ENCODE measurements at places on chromosomes 1 and 21.
A peak's percentile ranks its signal among the peaks of the same experiment; 100 is the strongest.

GRCh38 chr1:160862203-160863060 is at the start of gene CD244:
Gene CD244 (minus strand): TSS chr1:160862887. CDS start chr1:160862677, 210 bp downstream.
- DNase-seq = peak; percentile 61

DNA sequence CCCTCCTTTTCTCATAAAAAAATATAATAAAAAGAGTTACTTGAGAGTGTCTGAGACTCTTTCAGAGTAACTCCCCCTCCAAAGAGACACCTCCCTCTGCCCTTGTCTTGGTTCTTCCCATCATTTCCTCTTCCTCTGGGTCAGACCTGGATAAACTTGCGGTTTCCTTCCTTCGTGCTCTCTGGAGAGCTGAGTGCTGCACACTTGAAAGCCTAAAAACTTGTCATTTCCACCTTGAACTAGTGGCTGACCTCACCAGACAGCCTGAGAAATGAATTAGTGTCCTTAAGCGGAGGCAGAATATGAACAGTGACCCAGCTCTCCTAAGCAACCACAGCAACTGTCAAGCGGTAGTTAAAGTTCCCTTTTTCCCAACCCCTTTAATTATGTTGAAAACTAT is 88.4 kb upstream of the PROX1 start:
- DNase-seq = no peak

GRCh38 chr1:240559781-240560180 is 52.2 kb downstream of the GREM2 start:
- no peak for DNase-seq

DNA sequence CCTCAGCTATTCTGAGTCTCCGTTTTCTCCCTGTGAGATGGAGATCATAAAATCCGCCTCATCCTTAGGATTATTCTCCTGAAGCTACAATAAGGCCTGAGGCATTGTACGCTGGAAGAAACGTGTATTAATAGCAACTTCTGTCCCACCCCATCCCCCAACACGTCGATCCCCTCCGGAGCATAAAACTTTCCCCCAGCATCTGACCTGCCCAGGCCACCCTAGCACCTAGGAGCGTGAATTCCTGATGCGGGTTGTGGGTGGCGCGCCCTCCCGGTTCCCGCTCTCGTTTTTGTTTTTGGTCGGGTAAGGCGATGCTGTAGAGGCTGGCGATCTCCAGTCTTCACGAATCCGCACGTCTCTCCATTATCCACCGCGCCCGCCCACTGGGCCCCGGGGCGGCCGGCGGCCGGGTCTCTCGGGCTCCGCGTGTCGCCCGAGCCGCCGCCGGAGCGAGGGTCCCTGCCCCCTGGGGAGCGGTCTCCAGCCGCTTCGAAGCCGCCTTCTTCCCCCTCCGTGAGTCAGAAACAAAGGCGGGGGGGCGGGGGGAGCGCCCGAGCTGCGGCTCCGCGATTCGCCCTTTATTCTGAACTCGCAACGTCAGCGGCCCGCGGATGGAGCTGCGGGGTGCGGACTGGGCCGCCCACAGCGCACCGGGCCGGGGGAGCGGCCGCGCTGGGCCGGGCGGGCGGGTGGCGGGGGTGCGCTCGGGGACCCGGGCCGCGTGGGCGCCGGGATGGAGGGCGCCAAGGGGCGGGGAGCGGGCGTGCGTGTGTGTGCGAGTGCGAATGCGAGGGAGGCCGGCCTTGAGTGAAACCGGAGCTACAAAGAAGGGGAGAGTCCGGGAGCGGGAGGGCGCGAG is at the start of gene PLEKHO1:
TSS of gene PLEKHO1 (plus strand) at position 646 of the 862 bp plus-strand sequence. CDS start 342 bp downstream, outside the sequence.
- peak; percentile 75 for DNase-seq

DNA sequence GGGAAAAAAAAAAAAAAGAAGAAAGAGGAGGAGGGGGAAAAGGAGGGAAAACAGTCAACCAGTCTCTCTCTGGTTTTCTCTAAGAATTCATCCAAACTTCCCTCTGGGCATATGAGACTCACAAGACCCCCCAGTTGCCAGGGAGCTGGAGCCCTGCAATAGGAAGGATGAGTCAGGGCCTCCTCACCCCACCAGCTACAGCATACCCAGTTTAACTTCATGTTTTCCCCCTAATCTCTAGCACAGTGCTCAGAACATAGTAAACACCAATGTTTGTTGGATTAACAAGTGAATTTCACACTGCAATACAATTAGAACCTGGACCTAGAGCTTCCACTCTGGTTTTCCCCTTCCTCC is 7.8 kb downstream of the F11R start:
- no peak for DNase-seq

- DNase-seq = no peak
Observed at GRCh38 chr1:15152318-15153183, 996 bp upstream of the TMEM51 start.

DNA sequence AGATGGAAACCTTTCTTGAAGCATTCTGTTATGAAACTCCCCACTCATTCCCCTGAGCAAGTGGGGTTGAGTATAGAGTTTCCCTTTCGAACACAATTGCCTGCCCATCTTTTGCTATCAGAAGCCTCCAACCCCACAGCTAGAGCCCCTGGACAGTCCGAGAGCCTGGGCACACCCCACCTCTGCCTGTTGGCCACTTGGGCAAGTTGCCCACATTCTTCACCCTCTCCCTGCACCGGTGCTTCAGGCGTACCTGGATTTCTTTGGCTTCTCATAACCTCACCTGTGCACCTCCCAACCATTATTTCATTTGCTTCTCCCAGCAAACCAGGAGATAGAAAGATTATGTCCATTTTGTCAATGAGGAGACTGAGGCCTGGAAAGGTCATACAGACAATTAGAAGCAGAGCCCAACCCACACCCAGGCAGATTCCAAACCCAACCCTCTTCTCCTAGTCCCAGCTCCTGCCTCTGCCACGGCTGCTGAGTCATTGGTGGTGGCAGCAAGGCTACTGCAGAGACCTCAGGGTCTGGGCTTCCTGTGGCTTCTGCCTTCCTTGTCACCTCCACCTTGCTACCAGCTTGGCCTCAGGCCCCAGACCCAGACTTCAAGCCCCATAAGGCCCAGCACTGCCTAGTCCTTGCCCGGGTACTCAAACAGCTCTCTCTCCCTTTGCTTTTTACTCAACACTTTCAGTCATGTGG is 118.7 kb upstream of the ZBTB40 start:
- DNase-seq = no peak

GRCh38 chr1:172679000-172679772 is 20.3 kb downstream of the FASLG start:
- DNase-seq = no peak

DNA sequence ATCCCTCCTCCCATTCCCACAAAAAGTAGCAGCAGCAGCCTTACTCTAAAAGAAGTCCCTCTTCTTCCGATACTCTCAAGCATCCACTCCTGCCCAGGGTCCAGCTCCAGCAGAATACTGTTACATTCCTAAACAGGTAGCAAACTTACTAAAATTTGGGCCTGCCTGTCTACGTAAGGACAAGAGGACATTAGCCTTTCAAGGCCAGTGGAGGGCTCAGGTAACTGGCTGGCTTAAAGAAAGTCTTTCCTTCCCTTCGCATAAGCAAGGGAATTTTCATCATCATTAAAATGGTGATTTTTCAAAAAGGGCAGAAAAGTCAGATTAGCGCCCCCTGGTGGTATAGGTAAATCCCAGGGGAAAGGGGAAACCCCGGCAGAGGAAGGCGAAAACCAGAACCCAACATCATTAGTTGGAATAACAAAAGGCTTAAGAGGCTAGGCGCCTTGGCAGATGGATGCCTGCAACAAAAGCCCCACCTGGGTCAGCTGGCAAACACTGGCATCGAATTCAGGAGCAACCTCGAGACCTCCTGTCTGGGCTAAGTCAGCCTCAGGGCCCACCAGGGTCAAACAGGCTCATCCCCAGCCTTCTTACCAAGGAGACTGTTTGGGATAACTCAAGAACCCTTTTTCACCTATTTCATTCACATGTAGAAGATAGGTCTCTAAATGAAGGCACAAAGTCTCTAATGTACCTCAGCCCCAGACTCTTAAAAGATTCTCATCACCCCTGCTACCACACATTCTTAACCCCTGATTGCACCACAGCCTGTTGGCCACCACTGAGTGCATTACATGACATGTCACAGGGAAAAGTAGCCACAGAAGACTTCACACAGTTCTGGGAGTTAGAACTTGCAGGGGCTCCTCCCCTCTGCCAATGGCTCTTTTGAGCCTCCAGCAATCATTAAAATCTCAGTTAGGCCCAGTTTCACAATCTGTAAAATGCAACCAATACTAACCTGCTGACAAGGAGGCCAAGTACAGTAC is 36.7 kb downstream of the ERI3 start:
- DNase-seq = peak; percentile 20

- no peak for DNase-seq
Observed at GRCh38 chr1:22508329-22508728, 55.0 kb upstream of the EPHA8 start.

DNA sequence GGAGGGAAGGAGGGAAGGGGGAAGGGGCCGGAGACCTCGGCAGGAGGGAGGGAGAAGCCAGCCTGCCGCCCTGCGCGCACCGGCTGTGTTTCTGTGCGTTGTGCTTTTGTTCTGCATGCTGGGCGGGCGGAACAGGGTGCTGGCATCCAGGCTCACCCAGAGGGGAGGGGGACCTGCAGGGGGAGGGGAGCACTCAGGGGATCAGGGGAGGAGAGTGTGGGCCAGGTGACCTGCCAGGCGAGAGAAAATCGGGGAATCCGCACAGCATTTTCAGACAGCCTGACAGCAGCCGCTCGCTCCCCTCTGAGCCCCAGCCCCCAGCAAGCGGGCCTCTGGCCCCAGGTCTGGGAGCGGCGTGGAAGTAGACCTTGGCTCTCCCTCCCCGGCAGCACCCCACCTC is 54.7 kb downstream of the RIPK4 start:
- no peak for DNase-seq

DNA sequence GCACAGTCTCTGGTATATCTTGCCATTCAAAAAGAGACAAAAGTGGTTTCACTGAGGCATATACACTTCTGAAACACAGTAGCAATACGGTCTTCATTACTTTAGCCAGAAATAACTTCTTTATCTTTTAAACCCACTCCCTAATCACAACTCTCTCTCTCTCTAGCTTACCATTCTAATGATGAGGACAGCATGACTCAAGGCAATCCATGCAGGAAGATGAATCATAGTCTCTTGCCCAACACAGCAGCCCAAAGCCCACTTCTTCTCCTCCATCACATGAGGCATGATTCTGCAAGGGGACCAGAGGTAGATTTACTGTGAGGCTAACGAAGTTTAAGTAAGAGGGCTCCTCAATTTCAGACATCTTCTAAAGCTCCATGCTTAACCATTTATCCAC is 285.0 kb upstream of the NR5A2 start:
- DNase-seq = no peak

GRCh38 chr1:240998024-240998423 is 359.0 kb downstream of the RGS7 start:
- DNase-seq = no peak

GRCh38 chr1:53731779-53732305 is 7.1 kb downstream of the GLIS1 start:
- DNase-seq = no peak

DNA sequence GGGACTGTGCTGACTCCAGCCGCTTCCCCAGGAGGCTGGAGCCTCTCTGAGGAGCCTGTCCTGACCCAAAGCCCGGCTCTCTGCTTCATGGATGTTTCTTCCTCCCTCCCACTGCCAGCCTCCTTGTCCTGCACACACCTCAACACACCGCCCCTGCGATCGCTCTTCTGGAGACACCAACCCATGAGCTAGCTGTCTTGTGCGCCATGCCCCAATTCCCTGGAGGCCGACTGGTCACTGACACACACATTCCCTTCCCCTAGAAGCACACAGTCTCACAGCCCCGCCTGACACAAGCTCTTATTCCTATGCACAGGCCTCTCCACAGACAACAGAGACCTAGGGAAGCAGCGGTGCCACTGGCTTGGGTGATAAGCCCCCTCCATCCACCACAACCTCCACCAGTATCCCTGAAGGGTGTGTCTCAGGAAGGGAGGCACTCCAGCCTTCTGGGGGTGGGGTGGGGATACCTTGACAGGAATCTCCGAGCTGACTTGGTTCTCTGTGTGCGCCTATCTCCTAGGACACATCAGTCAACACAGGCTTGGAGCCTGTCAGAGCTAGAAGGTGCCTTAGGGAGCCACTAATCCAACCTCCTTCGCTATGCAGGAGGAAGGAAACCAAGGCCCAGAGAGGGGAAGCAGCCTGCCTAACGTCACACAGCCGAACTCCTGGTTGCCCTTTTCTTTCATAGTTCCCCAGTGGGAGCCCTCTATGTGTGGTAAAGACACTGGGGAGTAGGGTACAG is 31.1 kb downstream of the AHDC1 start:
- DNase-seq = no peak

- DNase-seq = no peak
Observed at GRCh38 chr1:166859597-166859996, 16.5 kb downstream of the TADA1 start.

DNA sequence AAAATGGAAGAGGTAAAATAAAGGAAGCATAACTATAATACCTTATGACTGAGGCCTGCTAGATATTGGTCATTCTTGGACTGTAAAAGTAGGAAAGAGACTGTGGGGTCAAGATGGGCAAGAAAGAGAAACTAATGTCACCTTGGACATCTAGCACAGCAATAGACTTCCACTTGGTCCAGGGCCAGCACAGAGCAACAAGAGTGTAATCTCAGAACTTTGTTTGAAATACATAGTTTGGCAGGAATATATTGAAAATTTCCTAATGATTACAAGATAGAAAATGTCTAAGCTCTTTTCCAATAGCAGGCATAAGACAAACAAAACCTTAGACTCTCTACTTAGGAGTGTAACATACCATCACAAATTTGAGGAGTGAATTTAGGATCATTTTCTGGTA is 4.6 kb downstream of the LRRC8C start:
- DNase-seq = no peak

GRCh38 chr1:59574085-59574484 is 240.7 kb upstream of the HOOK1 start:
- no peak for DNase-seq

- no peak for DNase-seq
Observed at GRCh38 chr1:230421481-230421880, 4.7 kb downstream of the PGBD5 start.

GRCh38 chr1:34101151-34101550 is 63.9 kb downstream of the CSMD2 start:
- no peak for DNase-seq

DNA sequence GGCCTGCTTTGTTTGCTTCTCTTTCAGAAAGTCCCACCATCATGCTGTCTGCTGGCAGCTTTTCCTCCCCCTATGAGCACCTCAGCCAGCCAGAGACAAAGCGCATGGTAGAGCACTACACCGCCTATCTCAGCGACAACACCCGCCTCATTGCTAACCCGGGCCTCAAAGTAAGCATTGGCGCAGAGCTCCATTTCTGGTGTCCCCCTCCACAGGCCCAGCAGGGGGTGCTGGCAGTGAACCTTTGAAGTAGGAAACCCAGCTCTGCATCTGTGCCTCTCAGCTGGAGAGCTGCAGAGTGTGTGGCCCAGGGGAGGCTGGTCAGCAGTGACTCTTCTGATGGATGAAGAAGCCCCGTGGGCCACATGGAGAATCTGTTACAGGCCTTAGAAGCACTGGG is 81.2 kb upstream of the RAVER2 start:
- no peak for DNase-seq

GRCh38 chr1:17922833-17923232 is 167.7 kb downstream of the ACTL8 start:
- no peak for DNase-seq

GRCh38 chr1:207077470-207078377 is 10.9 kb upstream of the C4BPB start:
- DNase-seq = peak; percentile 35

Measured in stimulated activated CD8-positive, alpha-beta memory T cell treated with anti-CD3 and anti-CD28 coated beads, Interleukin-7, amount 100 ng/mL, for 4 hours (primary cell).